ACHN (cell line): ENCODE measurements at places on chromosomes 5 and 9.

DNA sequence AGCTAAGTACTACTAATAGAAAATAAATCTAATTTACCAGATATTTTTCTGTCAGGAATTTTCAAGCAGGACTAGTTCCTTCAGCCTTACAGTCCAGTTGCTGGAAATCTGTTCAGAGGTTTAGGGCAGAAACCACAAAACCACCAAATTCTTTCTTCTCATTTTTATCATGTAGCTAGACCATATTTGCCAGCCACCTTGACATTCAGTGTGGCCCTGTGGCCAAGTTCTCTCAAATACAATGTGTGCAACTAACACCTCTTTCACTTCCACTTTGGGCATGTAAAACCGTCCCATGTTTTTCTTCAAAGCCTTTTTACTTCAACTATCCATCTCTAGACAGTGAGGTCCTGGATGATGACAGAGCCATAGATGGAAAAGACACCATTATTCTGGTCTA, 1133.2 kb upstream of the CDH18 start:
- no peak for DNase-seq

- no peak for DNase-seq
These were observed 11.4 kb upstream of the MATR3 start for GRCh38 chr5:139282197-139282557.

- peak; percentile 77 for DNase-seq
These were observed 39.4 kb upstream of the MAP1B start for GRCh38 chr5:72067682-72068470.

DNA sequence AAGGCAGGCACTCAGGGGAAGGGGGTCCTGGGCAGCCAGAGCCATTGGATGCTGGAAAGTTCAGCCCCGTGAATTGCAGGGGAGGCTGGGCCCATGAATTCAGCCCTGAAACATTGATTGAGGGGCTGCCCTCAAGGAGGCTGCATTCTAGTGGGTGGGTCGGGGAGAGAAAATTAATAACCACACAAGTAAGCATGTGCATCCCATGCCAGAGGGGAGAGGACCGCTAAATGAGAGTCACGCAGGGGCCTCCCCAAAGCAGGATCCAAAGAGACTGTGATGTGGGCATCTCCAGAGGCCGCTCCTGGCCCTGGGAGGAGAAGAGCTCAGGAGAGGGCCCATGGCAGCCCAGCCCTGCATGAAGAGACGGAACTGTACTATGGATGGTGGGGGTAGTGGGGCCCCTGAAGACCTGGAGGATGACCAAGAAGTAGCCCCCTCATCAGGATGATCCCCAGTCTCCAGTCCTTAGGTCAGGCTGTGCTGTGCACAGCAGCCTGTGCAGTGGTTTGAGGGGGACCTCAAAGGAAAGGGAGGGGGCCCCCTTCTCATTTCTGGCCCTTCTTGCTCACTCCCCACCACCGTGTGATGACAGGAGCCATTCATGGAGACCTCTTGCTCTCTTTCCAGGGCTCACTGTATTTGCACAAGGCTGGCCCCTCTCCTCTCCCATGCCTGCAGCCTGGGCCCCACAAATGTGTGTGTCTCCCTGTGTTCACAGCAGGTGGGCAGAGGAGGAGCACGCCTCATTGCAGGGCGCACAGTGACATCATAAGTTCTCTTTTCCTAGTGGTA, 233.6 kb upstream of the IRX1 start:
- no peak for DNase-seq

- no peak for DNase-seq
These were observed 456.8 kb downstream of the EBF1 start for GRCh38 chr5:158642879-158643278.

DNA sequence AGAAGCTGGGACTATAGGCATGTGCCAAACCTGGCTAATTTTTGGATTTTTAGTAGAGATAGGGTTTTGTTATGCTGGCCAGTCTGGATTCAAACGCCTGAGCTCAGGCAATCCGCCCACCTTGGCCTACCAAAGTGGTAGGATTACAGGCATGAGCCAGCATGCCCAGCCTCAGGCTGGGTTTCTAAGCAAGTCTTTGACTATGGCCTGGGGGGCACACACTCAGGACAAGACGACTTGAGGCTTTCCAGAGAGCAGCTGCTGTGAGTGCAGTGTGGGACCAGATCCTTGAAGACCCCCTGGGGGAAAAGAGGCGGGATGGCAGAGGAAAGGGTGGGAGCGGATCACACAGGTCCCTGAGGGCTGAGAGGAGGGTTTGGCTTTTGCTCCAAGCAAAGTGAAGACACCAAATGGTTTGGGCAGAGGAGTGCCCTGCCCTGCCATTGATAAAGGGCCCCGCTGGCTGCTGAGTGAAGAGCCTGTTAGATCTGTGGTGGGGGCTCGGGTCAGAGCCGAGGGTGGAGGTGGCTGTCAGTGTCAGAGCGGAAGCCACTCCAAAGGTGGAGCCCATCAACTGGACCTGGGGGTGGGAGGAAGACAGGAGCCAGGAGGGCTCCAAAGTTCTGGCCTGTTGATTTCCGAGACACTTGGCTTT, 46.8 kb upstream of the FUBP3 start:
- DNase-seq: no peak

DNA sequence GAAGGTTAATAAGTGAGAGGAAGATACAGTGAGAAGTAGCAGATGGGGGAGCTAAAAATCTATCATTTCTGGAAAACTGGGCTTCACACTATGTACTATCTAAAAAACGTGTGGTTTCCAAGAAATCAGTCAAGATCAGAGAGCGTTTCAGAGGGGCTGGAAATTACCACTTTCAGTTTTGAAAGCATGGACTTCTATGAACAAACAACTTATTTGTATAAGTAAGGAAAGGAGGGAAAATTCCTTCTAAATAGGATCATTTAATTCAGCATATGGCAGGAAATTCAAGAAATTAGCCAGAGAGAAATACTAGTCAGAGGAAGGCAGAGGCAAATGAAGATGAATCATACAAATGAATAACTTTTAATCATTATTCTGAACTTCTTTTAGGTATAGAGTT, 11.3 kb downstream of the TNC start:
- DNase-seq: no peak

DNA sequence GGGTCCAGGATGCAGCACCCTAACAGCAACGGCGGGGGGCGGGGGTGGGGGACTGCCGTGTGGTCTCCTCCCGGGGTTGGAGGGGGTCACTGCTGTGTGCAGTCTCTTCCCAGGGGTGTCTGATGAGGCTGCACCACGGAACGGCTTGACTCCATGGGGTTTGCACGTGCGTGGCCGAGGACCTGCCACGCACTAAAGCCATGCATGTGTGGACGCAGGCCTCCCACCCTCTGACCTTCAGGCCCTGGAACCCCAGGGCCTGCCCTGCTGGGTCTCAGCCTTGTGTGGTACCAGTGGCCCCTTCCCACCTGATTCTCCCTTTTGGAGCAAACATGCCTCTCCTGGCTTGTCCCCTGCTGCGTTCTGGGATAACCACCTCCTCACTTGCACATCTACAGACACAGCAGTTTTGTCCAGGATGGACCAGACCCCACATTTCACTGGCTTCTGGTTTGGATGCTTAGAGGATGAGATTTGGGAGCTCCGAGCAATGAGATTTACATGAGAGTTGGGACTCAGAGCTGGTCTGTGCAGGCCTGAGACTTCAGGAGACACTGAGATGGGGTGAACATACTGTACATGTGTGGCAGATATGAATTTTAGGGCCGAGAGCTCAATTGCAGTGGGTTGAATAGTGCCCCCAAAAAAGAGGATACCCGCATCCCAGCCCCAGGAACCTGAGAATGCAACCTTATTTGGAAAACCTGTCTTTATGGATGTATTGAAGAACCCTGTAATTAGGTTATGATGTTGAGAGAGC, 45.8 kb downstream of the SLC12A7 start:
- no peak for DNase-seq

- peak; percentile 9 for DNase-seq
These were observed 41.3 kb upstream of the PAM start for GRCh38 chr5:102713682-102714231.

DNA sequence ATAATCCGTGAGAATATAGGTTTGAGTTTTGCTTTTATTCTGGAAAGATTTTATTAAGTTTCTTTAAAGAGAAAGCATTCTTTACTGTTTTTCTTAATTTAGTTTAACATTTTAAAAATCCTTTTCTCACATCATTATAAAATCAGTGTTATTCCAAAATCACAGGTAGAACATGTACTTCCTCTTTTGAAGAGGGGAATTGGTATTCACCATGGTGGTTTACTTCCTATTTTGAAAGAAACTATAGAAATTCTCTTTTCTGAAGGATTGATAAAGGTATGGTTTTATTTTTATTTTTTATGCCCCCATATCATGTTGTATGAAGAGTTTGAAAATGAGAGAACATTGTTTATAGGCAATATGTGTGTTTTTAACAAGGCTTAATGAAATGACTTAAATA, 43.0 kb downstream of the MTREX start:
- DNase-seq: no peak

DNA sequence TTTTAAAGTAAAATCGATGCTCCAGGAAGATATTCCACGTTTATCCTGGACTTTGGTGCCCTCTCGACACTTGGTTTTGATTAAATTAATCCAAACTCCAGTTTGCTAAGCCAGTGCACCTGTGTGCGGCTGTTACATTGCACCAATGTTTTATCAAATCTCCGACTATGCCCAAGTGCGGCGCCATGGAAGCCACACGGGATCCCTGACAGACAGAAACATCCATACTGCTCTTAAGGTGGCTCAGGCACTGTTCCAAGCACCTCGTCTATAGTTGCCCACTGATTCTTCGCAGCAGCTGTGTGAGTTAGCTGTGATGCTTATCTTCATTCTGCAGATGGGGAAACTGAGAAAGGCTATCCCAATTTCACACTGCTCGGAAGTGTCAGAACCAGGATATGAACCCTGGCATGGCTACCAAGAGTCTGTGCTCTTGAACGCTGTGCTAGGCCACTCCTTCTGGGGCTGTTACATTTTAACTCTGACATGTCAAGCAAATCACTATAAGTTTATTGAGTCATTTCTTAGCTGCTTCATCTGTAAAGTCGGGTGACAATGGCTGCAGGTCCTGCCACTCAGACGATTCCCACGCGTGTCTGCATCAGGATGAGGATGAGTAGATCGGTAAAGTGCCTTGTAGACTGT, 113.0 kb downstream of the ADAMTS2 start:
- DNase-seq: no peak

GRCh38 chr5:32443145-32443540, 1.4 kb downstream of the ZFR start:
- peak; percentile 26 for DNase-seq

- no peak for DNase-seq
These were observed 293.9 kb downstream of the IRX1 start for GRCh38 chr5:3889412-3890142.

GRCh38 chr9:70581955-70582350, 167.5 kb upstream of the KLF9 start:
- no peak for DNase-seq

DNA sequence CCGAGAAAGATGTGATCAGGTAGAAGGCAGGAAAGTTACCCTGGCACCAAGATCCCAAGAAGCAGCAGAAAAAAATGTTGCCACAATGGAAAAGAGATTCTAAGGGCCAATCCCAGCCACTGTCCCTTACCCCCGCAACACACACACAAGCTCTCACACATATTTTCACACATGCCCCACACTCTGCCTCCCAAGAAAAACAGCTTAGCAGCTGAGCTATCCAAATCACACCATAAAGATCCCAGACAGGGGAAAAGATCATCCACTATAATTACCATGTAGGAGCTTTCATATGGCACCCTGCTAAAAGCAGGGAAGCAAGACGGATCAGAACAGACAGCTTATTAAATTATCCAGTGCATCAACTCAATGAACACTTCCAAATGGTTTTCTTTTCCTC, 143.4 kb downstream of the FAM114A2 start:
- no peak for DNase-seq

DNA sequence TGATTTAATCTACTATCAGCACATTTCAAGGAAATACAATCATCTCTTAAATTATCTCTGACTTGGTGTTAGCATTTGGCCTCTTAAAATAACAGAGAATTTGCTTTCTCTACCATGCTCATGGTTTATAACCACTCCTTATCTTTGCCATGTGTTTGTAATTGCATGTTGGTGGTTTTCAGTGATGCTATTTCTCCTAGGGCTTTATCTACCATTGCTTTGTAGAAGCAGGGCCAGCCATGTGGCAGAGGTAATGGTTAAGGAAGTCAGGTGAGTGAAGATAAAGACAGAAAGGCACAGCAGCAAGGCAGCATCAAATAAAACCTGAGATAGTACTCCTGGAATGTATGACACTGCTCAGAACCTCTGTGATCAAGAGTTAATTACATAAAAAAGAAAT, 206.2 kb downstream of the FER start:
- DNase-seq: no peak

GRCh38 chr5:106566031-106566430, 1104.7 kb downstream of the EFNA5 start:
- no peak for DNase-seq

DNA sequence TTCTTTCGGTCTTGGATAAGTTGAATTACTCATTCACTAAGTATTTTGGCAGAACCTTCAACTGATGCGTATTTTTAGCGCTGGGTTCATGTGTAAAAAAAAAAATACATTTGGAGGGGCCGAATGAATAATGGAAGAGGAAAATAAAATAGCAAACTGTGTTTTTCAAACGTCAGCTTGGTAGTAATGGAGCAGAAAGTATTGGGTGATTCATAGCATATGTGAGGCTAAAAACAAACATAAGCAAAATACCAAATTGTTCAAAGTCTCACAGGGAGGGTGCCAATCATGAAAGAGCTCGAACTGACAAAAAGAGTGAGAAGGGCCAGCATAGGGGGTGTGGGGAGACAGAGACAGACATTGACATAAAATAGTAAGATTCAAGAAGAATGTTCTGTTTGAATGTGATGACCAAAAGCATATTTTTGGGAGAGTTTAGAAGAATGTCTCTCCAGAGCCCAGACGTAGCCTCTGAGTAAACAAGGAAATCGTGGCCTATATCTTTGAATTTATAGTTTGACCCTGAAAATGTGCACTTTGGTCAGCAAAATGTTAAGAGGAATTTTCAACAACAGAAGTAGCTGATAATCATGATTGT, 174.9 kb upstream of the HMHB1 start:
- no peak for DNase-seq

GRCh38 chr9:133115604-133116345, 5.3 kb downstream of the RALGDS start:
- no peak for DNase-seq

DNA sequence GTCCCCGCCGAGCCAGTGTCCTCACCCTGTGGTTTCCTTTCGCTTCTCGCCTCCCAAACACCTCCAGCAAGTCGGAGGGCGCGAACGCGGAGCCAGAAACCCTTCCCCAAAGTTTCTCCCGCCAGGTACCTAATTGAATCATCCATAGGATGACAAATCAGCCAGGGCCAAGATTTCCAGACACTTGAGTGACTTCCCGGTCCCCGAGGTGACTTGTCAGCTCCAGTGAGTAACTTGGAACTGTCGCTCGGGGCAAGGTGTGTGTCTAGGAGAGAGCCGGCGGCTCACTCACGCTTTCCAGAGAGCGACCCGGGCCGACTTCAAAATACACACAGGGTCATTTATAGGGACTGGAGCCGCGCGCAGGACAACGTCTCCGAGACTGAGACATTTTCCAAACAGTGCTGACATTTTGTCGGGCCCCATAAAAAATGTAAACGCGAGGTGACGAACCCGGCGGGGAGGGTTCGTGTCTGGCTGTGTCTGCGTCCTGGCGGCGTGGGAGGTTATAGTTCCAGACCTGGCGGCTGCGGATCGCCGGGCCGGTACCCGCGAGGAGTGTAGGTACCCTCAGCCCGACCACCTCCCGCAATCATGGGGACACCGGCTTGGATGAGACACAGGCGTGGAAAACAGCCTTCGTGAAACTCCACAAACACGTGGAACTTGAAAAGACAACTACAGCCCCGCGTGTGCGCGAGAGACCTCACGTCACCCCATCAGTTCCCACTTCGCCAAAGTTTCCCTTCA, 1.4 kb downstream of the GLIS3 start:
- DNase-seq: no peak
